Activated T-cell treated with anti-CD3 and anti-CD28 coated beads for 48 hours (primary cell): ENCODE measurements at places on chromosomes 7 and 10.

DNA sequence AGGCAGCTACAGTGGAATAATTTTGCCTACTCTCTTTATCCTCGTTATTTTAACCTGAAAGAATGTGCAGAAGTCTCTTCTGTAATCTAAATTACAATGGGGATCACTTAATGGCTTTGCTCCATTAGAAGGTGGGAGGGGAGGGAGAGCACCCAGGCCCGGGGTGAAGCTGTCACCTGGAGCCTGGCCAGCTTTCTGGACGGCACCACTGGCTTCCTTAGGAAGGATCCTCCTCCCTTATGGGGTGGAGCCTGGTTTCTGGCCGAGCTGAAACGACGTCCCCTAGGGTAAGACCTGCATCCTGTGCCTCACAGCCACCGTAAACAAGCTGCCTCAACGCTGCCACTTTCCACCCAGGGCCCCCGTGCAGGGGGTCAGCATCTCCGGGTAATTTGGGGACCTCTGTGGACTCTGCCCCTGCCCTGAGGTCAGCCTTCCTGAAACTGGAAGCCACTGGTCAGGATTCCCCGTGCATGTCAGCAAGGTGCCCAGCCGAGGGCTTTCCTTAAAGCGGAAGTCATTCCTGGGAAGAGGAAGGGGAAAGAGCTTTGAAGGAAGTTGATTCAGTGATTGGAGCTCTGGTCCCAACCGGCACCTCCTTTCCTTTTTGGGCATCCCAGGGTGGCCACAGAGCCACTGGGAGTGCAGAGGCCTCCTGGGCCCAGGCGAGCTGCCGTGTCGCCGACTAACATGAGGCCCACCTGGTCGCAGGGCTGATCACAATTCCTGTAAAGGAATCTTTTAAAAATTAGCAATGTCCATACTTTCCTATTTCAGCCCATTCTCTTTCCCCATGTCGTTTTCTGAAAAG lies 569.1 kb downstream of the DNAJB6 start:
- DNase-seq, result no peak

- DNase-seq, result no peak
These were observed 230.6 kb downstream of the PLXNA4 start for GRCh38 chr7:132345543-132346129.

DNA sequence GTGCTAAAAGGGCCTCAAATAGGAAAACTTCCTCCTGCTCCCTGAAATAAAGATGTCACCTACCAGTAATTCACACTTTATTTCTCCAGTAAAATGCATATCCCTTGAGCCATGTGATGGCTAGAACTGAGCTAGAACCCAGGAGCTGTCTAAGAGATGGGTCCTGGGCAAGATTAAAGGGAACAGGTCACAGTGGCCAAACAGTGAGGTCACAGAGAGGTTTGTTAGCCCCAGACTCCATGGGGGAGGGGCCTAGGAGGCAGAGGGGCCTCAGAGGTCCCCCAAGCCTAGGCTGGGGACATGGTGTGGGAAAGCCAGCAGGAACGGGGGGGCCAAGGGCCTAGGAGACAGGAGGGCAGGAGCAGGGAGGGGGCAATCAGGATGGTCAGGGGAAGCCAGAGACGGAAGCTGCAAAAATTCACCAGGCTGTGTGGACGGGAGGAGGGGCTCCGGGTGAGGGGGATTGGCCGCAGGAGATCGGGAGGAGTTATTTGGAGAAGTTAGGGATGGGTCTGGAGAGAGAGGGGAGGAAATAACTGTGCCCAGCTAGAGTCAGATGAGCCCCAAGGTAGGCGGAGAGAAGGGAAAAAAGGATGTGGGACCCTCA lies 3.3 kb downstream of the FBXO24 start:
- no peak for DNase-seq

GRCh38 chr7:12458520-12459131 lies 55.0 kb upstream of the VWDE start:
- DNase-seq, result no peak

GRCh38 chr10:6023661-6024333 lies 38.4 kb downstream of the IL2RA start:
- no peak for DNase-seq

DNA sequence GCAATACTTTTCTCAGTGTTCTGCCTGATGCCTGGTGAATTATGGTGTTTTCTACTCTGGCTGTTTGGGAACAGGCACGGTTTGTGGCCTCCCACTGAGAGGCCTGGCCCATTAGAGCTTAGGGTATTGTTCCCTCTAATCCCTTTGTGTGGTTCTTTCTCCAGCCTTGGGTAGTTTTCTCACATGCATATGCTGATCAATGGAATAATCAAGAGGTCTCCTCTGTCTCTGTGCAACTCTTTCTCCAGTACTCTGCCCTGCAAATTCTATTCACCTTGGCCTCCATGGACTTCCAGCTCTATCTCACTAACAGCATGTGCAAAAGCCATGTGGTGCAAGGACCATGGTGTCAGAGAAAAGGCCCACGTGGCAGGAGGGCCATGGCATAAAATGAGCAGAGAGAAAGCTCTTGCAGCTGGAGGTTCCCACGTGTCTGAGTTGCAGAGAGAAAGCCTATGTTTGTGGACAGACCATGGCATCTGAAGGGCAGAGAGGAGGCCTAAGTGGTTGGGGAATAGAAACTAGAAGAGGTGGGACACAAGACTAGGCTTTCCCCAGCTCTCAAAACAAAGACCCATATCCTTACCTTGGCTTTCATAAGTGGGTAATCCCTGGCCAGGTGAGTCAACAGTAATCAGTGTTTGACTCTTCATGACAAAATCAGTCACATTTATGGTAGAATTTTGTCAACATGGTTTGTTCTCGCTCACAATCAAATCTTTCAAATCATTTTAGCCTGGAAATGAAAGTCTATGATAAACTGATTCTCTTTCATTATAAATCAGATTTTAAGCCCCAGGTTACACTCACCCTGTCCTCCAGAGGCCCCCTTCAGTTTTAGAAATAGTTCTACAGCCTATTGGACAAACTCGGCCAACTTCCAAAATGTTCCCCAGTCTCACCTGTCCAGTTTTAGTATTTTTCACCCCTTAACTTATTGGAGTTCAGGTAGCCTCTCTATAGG lies 17.3 kb downstream of the OPALIN start:
- DNase-seq, result peak; percentile 8

GRCh38 chr10:104080762-104081161 lies 4.9 kb downstream of the COL17A1 start:
- no peak for DNase-seq

GRCh38 chr10:74335501-74335900 lies 184.5 kb downstream of the ADK start:
- no peak for DNase-seq

DNA sequence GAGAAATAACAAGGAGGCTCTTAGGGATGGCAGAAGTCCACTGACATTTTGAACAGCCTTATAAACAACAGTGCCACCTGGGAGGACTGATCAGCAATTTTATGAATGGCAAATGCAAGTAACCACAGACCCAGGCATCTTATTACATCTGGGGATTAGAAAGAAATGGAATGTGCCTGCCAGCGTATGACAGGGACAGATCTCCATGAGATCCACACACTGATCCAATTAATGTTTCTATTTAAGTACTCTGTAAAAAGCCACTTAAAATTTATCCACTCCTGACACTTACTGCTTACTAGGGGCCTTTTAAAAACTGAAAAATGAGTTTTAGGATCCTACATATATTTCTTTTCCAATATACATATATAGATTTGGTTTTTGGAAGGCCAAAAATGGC lies 28.6 kb downstream of the PARD3 start:
- no peak for DNase-seq

DNA sequence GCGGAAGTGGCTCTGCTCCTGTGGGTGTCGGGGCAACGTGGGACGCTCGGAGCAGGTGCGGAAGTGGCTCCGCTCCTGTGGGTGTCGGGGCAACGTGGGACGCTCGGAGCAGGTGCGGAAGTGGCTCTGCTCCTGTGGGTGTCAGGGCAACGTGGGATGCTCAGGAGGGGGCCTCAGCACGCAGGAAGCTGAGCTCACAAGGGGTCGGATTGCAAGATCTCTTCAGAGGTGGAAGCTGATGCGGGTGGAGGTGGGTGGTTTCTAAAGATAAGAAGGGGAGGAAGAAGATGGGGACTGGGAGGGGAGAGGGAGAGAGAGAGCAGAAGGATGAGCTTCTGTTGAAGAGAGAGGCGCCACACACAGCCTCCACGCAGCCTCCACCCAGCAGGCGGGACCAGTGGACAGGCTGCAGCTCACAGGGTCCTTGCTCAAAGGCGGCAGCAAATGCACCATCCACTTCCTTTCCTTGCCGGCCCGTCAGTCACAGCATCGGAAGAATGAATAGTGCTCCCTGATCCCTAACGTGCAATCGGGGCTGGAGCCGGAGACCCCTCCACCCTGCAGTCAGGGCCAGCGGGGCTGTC lies 78.7 kb downstream of the PTPRN2 start:
- DNase-seq, result no peak

- no peak for DNase-seq
These were observed 55.4 kb upstream of the KLF14 start for GRCh38 chr7:130789436-130789835.

GRCh38 chr7:28318101-28318762 lies 94.1 kb upstream of the CREB5 start:
- no peak for DNase-seq

DNA sequence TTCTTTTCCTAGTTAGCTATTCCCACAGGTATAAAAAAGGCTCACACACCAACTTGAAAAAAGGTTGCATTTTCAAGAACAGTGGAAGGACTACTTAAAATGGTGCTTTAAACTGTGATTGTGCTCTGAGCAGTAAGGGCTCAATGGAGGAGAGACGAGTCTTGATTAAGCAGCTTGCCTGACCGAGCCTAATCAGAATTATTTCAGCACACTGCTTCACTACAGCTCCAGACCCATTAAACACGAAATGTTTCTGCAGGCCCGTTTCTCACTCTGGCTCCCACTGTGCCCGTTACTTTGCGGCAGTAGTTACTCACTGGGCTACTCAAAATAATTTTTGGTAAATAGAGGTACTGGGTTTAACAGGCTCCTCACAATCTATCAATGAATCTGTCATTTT lies 126.0 kb downstream of the NRCAM start:
- DNase-seq, result no peak

DNA sequence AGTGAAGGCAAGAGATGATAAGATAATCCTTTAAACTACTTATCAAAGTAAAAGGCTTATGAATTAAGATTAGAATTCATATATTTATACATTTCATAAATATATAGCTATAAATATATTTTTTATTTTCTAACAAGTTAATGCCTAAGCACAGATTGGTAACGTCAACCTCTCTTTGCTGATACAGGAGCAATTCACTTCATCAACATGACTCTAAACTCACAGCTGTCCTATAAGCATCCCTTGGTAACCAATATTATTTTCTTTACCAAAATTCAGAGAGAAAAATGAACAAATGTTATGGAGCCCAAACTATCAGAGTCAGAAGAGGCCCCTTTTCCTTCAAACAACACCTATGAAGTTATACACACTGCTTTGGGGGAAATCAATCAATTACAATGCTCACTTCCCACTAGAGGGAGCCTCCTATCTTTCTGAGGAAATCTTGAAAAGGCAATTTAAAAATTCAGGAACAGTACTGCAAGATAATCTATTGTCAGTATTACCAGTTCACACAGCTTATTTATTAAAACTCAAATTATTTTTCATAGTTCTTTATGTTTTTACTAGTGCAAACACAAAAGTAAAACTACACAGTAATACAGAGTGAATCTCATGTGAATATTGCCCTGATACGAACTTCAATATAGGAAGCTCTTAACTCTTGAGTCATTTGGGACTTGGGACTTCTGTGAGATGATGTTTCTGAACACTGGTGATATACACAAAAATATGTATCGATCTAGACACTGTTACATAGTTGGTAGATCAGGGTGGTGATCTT lies 51.0 kb upstream of the NOBOX start:
- no peak for DNase-seq

DNA sequence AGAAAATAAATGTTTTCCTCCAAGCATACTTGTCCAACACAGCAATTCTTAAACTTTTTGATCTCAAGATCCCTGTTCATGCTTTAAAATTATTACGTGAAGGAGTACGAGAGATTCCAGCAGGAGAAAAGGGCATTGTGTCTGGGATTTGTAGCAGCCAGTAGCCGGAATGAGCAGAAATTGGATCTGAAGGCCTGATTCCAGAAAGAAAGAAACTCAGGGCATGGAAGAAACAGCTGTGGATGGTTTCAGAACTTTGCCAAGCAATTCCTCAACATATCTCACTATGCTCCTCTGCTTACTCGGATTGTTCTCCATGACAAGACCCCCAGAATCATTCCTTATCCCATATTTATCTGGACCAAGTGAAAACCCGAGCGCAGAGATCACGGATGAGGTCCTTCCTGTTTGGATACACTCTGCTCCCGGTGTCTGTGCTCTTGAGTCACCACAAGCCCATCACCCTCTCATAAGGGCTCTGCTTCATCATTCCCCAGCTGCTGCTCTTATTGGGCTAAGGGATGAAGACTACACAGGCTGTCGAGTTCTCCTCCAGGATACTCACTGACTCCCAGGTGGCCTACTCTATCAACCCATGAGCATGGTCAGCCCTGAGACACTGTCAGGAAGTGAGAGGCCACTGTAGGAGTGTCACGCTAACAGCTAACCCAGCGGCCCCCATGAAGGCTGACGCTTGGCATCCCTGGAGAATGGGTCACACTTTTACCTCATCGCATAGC lies 121.0 kb upstream of the LANCL2 start:
- no peak for DNase-seq

DNA sequence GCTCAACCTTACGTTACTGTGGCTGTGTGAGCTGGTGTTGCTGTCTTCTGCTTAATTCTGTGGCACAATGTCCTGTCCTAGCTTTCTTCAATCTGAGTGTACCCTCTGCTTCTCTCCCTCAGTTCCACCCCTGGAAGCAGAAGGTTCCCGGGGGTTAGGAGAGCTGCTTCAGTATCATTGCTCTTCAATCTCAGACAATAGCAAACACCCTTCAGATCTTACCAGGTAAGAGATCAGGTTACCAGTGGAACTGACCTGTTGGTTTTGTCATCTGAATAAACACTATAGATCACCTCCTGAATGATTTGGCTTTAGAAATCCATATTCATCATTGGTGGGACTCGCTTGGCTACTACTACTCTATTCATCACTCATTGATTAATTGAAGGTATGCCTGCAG lies 48.4 kb downstream of the DNAJB9 start:
- DNase-seq, result no peak

DNA sequence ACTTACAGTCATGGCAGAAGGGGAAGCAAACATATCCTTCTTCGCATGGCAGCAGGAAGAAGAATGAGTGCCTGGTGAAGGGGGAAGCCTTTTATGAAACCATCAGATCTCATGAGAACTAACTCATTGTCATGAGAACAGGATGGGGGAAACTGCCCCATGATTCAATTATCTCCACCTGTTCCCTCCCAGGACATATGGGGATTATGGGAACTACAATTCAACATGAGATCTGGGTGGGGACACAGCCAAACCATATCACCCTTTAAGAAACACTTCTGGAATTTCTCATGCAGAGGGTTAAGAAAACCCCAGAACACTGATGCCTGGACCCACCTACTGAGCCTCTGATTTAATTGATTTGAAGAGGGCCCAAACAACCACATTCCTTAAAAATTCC lies 63.3 kb upstream of the DNAJB12 start:
- DNase-seq, result no peak
